AG20443 (cell line): ENCODE measurements at places on chromosomes 12 and 14.
A peak's percentile ranks its signal among the peaks of the same experiment; 100 is the strongest.

- DNase-seq = peak; percentile 13
Measured at GRCh38 chr12:65106948-65107347, 14.2 kb downstream of the WIF1 start.

GRCh38 chr12:86660488-86661147, 404.4 kb upstream of the MGAT4C start:
- no peak for DNase-seq

DNA sequence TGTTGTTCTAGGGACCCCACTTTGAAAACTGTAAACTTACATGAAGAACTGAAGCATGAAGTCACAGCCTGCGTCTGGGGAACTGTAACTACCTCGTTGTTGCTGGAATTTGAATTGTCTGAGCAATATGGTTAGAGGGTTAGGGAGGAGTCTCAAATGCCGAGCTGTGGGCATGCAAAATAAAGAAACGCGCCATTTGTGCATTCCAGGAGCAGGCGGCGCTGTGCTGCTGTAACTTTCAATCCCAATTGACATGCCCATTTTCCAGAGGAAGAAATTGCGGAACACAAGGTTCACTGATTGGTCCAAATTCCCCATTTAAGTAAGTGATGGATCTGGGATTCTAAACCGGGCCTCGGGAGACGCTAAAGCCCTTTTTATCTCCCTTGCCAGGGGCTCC, 61.3 kb downstream of the ZNF664 start:
- no peak for DNase-seq

DNA sequence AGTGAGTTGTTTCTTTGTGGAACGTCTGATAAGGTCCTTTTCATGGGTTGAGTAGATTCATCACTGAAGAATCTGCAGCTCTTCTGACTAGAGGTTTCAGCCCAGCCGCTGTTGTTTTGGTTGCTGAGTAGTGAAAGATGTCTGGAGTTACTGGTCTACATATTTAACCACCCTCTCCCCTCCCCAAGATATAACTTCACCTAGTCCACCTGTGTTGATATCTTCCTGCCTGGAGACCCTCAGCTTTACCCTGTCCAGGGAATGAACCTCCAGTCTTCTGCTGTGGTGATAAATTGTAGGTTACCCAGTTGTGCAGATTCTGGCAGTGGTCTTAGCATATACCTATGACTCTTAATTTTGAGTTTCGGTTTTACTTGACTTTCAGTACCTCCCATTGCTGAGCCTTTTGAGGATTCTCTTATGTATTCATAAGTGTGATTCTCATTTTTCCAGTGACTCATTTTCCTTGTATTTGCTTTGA, 62.9 kb downstream of the CCDC91 start:
- peak; percentile 16 for DNase-seq

GRCh38 chr12:90062799-90063198, 354.2 kb upstream of the ATP2B1 start:
- no peak for DNase-seq

DNA sequence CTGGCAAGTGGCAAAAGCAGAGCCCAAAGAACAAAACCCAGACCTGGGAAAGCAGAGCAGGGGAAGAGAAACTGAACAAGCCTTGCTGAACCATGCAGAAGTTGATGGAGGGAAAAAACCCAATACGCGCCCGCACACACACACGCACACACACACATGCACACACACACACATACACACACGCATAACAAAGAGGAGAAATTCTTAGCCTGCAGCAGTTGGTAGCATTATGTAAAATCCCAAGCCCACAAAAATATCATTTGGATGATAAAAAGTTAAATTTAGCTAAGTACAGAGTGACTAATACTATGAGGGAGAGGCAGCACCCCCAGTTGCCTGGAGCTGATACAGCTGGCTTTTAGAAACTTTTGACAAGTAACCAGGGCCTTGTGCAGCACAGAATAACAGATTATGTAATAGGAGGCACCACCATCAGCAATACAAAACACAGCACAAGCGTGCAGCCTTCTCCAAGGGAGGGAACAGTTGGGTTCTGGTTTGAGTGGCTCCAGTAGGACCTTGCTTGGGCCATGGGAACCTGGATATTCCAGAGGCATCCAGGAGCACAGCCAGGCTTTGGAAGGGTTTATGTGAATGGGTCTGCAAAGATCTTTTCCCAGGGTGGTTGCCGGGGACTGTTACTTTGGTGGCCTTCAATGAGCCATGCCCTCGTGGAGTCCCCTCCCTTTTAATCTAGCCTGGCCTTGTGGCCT, 35.3 kb downstream of the PITPNM2 start:
- DNase-seq = peak; percentile 91

GRCh38 chr14:60323199-60323896, 74.3 kb downstream of the PPM1A start:
- DNase-seq = no peak

GRCh38 chr12:46609273-46609623, 216.5 kb downstream of the SLC38A4 start:
- no peak for DNase-seq

DNA sequence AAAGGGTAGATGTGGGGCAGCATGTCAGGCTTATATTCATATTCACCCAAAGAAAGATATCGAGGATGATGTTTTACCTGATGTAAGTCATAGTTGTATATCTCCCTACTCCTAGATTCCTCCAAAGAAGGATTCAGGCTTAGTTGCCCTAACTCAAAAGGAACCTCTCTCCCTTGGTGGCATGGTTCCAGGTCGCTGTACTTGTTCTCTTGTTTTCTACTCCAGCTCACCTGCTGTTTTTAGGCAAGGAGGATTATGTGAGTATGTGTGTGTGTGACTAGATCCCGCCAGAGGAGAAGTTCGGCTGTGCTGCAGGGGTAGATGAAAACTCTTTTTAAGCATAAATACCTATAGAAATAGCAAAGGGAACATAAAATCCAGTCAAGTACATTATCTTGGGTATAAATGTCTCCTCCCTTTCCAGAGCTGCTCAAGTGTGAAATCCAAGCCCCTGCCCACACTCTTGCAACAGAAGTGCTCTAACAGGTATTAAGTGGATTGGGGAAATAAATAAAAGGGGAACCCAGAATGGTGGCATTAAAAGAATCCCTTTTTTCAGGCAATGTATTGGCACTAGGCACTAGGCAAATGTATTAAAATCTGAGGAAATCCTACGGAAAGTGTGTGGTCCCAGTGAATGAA, 375.7 kb downstream of the ZFP36L1 start:
- DNase-seq = no peak

GRCh38 chr14:20489093-20489994, 16.0 kb upstream of the RNASE10 start:
- DNase-seq = peak; percentile 17

- peak; percentile 83 for DNase-seq
Measured at GRCh38 chr12:53743266-53744129, 8.3 kb downstream of the CISTR start.

- DNase-seq = no peak
Measured at GRCh38 chr12:83335748-83336147, 649.0 kb downstream of the TMTC2 start.

DNA sequence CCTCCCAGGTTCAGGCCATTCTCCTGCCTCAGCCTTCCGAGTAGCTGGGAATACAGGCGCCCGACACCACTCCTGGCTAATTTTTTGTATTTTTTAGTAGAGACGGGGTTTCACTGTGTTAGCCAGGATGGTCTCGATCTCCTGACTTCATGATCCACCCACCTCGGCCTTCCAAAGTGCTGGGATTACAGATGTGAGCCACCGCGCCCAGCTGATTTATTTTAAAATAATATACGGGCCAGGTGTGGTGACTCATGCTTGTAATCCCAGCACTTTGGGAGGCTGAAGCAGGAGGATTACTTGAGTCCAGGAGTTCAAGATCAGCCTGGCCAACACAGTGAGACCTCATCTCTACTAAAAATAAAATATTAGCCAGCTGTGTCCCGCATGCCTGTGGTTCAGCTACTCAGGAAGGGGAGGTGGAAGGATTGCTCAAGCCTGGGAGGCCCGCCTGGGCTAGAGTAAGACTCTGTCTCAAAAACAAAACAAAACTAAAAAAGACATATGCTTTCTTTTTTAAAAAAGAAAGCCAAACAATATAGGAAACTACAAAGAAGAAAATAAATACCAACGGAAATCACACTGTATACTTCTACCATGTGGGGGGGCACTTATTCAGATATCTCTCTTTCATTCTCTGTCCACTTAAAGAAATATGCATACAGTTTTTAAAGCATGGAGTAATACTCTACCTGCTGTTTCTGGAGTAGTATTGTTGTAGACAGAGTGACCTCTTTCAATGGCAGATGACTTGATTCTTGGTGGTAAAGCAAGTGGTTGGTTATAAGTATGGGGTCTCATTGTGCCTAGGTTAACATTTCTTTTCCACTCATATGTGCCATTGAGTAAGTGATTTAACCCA, 930 bp upstream of the MIA2 start:
- peak; percentile 76 for DNase-seq

- DNase-seq = no peak
Measured at GRCh38 chr12:12180136-12180535, 86.7 kb downstream of the LRP6 start.

DNA sequence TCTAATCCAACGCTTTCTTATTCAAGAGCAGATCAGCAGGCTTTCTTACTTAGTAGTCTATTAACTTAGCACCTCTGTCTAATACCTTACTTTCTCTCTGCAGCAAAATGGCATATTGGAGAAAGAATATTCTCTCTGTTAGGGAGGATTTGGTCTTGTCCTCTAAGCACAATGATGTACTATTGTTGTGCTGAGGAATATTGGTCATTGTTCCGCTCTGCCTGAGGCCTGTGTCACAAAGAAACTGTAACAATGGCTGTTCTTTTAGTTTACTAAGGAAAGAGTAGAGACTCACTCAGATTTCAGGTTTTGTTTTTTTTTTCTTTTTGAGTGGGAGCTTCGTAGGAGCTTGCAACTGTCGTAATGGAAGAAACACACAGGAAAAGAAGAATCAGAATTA, 1358.8 kb downstream of the LRFN5 start:
- DNase-seq = no peak

GRCh38 chr12:13039328-13039956, 4.7 kb upstream of the FAM234B start:
- DNase-seq = no peak

GRCh38 chr14:67722293-67722692, 20.6 kb downstream of the RDH12 start:
- DNase-seq = peak; percentile 34

DNA sequence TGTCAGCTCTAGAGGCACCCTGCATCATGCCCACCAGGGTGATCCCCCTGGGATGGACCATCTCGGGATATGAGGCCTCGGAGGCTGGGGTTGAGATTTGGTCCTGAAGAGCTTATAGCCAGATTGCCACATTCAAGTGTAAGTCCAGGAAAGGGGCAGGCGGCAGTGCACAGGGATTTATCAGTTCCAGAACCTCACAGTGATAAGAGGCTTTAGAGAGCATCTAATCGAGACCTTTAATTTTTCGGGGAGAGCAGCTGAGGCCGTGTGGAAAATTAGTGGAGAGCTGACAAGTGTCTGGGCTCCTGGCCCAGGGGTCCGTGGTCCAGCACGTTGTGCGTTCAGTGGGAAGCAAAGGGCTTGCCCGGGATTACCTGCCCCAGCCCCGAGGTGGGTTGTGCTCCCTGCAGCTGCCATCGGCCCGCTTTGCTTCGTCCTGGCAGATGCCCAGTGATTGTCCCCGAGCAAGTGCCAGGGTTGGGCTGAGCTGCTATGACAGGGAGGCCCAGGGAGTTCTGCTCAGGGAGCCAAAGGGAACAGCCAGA, 52.1 kb downstream of the C14orf132 start:
- DNase-seq = no peak

DNA sequence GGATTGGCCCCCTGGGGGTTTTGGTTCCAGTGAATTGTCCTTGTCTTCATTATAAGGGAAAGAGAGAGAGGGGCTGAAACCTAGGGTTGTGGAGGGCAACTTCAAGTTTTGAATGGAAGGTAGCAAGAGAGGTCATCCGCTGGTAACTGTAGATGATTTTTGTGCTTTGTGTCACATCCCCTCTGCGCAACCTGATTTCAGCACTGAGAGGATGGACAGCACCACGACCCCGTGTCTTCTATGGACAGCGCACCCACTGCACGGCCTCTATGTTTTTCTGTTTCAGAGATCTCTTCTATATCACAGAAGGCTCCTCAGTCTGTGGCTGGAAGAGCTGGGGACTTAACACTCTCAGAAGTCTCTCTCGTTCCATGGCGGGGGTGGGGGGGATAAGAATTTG, 127.0 kb upstream of the RPH3A start:
- DNase-seq = peak; percentile 16

DNA sequence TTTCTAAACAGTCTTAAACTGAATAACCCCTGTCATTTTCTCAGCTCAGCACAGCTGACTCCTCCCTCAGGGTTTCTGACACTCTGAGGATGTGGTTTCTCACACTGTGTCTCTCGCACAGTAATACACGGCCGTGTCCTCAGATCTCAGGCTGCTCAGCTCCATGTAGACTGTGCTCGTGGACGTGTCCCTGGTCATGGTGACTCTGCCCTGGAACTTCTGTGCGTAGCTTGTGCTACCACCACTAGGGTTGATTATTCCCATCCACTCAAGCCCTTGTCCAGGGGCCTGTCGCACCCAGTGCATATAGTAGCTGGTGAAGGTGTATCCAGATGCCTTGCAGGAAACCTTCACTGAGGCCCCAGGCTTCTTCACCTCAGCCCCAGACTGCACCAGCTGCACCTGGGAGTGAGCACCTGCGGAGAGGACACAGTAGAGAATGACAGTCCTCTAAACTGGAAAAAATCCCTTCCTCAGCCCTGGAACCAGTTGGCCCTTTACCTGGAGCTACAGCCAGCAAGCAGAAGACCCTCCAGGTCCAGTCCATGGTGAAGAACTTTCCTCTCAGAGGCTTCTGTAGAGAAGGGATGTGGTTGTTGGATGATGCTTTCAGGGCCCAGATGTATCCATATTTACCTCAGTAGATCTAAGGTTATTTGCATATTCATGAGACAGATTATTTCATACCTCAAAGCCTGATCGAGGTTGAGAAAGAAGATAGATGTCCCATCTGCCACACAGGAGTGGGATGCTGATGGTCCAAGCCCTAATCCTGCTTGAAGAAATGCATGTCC, 984.8 kb downstream of the TMEM121 start:
- DNase-seq = no peak

GRCh38 chr14:85714069-85714468, 184.1 kb downstream of the FLRT2 start:
- no peak for DNase-seq
